ENCODE measurements at places on chromosomes 12 and 14. TPM values are rescaled to one million over a fixed set of nuclear protein-coding genes. Genes with fewer than 3 reads are reported as not detected.
A peak's percentile ranks its signal among the peaks of the same experiment; 100 is the strongest.

GRCh38 chr12:109358154-109358869 lies 10.6 kb downstream of the MYO1H start:
- no peak for DNase-seq

DNA sequence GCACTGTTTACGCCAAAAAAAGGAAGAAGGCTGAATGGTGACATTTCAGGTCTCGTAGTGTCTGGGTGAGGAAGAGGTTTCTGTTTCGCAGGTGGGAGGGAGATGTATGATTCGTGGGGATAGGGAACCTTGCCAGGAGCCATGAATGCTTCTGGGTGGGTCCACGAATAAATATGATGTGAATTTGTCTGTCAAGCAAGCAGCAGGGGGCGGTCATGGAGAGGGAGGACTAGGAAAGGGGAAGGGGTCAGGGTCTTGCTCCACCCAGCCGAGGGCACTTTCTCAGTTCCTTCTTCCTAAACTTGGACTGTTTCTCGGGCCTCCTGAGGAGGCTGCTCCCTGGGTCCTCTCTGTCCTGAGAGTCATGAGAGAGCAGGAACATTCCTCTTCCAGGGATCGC lies 72.5 kb downstream of the LGMN start:
- DNase-seq: no peak

- no peak for DNase-seq
Measured at GRCh38 chr12:109476807-109477184, 304 bp downstream of the KCTD10 start.

GRCh38 chr12:112488257-112488876 lies 69.6 kb downstream of the PTPN11 start:
- DNase-seq: no peak

GRCh38 chr12:5222729-5223128 lies 179.1 kb downstream of the KCNA5 start:
- DNase-seq: no peak

DNA sequence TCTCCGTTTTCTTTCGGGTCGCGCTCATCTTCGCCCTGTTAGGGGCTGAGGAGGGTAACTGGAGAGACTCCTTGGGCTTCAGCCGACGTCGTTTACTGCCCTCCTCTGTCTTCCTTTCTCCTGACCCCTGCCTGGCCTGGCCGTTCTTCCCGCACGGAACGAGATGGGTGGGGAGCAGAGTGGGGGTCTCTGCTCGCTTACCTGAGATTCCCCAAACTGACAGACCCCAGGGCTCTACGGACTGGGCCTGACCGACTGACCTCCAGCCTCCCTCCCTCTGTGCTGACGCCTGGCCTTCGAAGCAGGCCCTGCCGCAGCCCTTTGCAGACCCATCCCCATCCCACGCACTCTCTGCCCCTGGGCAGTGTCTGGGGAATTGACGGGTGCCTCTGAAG lies 439 bp downstream of the GOLGA5 start:
- no peak for DNase-seq

DNA sequence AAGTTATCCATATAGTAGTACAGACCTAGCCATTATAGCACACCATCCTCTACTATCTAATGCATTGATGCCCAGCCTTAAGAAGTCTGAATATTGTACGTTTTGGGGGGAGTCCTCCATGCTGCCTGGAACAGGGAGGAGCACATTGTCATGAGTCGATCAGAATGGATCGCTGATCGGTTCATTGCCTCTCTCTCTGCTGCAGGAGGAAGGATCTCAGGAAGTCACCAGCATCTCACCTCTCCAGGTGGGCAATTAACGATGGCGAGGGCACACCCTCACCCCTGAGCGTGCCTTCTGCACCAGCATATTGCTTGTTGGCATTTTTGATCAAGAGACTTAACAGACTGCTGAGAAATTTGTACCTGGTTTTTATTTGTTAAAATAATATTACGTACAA lies 11.5 kb downstream of the CCND2 start:
- no peak for DNase-seq

DNA sequence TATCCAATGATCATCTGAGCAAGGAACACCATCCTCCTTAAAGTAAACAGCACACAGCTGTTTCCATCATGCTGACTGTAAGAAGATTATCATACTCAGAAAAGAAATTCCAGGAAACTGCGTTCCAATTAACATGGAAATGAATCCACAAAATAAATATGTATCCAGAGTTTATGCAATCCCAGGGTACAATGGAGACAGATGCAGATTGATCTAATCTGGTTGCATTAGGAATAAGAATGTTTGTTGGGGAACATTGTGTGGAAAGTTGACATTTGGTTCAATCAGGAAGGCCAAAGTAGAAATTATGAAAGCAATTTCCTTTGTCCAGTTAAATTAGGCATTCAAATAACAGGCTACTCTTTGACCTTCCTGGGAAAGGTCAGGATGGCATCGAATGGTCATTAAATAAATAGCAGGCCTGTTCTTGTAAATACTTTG lies 236.9 kb upstream of the AMIGO2 start:
- DNase-seq: no peak

- DNase-seq: no peak
Measured at GRCh38 chr12:62738616-62739015, 196.3 kb downstream of the PPM1H start.

DNA sequence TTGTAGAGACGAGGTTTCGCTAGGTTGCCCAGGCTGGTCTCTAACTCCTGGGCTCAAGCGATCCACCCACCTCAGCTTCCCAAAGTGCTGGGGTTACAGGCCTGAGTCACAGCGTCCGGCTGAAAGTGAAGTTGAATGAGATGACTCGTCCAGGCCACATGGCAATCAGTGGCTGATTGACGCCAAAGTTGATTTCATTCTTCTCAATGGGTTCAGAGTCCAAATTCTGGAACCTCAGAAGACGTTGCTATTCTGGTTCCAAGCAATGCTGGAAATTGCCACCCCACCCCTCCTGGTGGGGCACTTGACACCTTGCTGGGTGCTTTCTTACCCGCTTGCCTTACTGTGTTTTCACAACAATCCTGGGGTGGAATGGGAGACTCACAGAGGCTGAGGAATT lies 14.9 kb downstream of the ABCB9 start:
- no peak for DNase-seq

- no peak for DNase-seq
Measured at GRCh38 chr12:104631867-104632266, 175.1 kb downstream of the CHST11 start.

- peak; percentile 12 for DNase-seq
Measured at GRCh38 chr14:94129758-94130414, 482 bp upstream of the IFI27L2 start.

DNA sequence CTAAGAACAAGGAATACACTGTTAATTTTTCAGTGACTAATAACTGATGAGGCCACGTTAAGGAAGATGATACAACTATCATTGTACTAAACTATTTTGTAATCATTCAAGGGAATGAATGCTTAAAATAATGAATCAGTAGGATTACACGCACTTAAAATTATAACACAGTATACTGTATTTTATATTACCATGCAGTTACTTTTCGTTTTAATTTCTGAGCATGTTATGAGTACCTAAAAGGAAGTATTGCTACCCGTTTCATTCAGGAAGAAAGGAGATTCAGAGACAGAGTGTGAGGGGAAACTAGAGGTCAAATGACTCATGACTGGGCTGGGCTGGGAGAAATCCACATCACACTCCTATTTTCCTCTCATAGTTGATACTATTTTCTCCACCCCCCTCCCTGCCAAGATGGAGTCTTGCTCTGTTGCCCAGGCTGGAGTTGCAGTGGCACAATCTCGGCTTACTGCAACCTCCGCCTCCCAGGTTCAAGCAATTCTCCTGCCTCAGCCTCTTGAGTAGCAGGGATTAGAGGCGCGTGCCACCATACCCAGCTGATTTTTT lies 202.0 kb downstream of the PPM1H start:
- DNase-seq: no peak

The TMEM229B gene
- total RNA-seq: 12.3 TPM

The DNAJC22 gene
- total RNA-seq: not detected

The AQP5 gene
- not detected for total RNA-seq

The POTEM gene
- total RNA-seq: not detected

The KCNH3 gene
- 1.2 TPM for total RNA-seq

The SERPINA1 gene
- not detected for total RNA-seq

The KLRB1 gene
- 17.6 TPM for total RNA-seq
